ENCODE measurements at places on chromosomes 5 and 9.

GRCh38 chr5:16807547-16807864, 128.6 kb downstream of the MYO10 start:
- no peak for DNase-seq

GRCh38 chr5:82754036-82754746, 323.0 kb downstream of the TMEM167A start:
- DNase-seq = no peak

- DNase-seq = no peak
These were observed 260.3 kb downstream of the NDUFS4 start for GRCh38 chr5:53820802-53821171.

GRCh38 chr5:156913719-156914370, 49.2 kb downstream of the TIMD4 start:
- DNase-seq = no peak

DNA sequence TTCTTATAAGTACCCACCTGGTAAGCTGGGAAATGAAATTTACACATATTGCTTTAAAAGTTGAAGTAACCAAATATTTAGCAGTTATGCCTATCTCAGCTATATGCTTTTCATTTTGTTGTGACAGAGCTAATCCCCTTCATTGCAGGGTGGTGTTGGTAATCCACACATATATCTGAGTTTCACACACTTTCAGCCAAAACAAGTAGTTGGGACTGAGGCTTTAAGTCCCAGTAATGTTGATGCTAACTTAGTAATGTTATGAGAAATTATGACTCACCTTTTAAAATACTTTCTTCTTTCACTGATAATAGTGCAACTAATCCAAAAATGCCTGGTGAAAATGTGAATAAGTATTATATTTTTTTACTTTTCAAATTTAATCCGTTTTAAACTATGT, 19.2 kb upstream of the RICTOR start:
- DNase-seq = no peak

- no peak for DNase-seq
These were observed 40.0 kb upstream of the RICTOR start for GRCh38 chr5:39114155-39114554.

Measured in head of caudate nucleus (tissue), 42 donors.